Smooth muscle cell of bladder (primary cell): ENCODE measurements at places on chromosomes 11 and 22. TPM values are rescaled to one million over a fixed set of nuclear protein-coding genes. Genes with fewer than 3 reads are reported as not detected.

C1QTNF4 gene
- total RNA-seq, result 0.09 TPM in 1 of 2 replicates, not detected in the other

NRGN gene
- total RNA-seq, result 0.14 TPM in 1 of 2 replicates, not detected in the other

CRACR2B gene
- 0.14 and 0.65 TPM in 2 replicates for total RNA-seq

HSPB2 gene
- 0.14 and 0.18 TPM in 2 replicates for total RNA-seq

HTR3A gene
- not detected in 2 replicates for total RNA-seq

DNAJB13 gene
- not detected in 2 replicates for total RNA-seq

ADM gene
- total RNA-seq, result 177 and 267 TPM in 2 replicates

RFPL1 gene
- total RNA-seq, result not detected in 2 replicates

PLEKHA7 gene
- total RNA-seq, result under 0.01 and 0.18 TPM in 2 replicates

SCN3B gene
- not detected in 2 replicates for total RNA-seq

TNRC6B gene
- total RNA-seq, result 12.1 and 14.4 TPM in 2 replicates

C11orf87 gene
- total RNA-seq, result under 0.01 TPM in 1 of 2 replicates, not detected in the other

CHRM4 gene
- total RNA-seq, result not detected in 2 replicates

KCNA4 gene
- total RNA-seq, result not detected in 2 replicates

AASDHPPT gene
- 38.2 and 42.1 TPM in 2 replicates for total RNA-seq

ACTN3 gene
- 0.14 and 0.18 TPM in 2 replicates for total RNA-seq

FAM83F gene
- total RNA-seq, result under 0.01 and 0.09 TPM in 2 replicates

HMOX1 gene
- 86.8 and 237 TPM in 2 replicates for total RNA-seq

C11orf52 gene
- 0.83 TPM in 1 of 2 replicates, not detected in the other for total RNA-seq

CLDN5 gene
- total RNA-seq, result 0.28 and 2.5 TPM in 2 replicates

FIBIN gene
- 51.4 and 136 TPM in 2 replicates for total RNA-seq

CD3G gene
- total RNA-seq, result not detected in 2 replicates

SMDT1 gene
- 6.9 and 11.8 TPM in 2 replicates for total RNA-seq

ENTHD1 gene
- total RNA-seq, result not detected in 2 replicates

INSC gene
- total RNA-seq, result under 0.01 TPM in 1 of 2 replicates, not detected in the other

ACR gene
- total RNA-seq, result not detected in 2 replicates

TEX12 gene
- 0.14 and 0.28 TPM in 2 replicates for total RNA-seq

ARFIP2 gene
- total RNA-seq, result 59.4 and 60.3 TPM in 2 replicates

RELA gene
- total RNA-seq, result 14.1 and 17.9 TPM in 2 replicates

OR52H1 gene
- 0.43 and 0.65 TPM in 2 replicates for total RNA-seq

MB gene
- total RNA-seq, result not detected in 2 replicates

OR5M11 gene
- total RNA-seq, result not detected in 2 replicates

MYRF gene
- under 0.01 and 0.65 TPM in 2 replicates for total RNA-seq

SYT7 gene
- 0.74 and 1.4 TPM in 2 replicates for total RNA-seq

UBQLN3 gene
- total RNA-seq, result under 0.01 and 0.14 TPM in 2 replicates

TRIM49 gene
- not detected in 2 replicates for total RNA-seq

KRTAP5-8 gene
- not detected in 2 replicates for total RNA-seq

PRSS23 gene
- total RNA-seq, result 150 and 252 TPM in 2 replicates

APIP gene
- total RNA-seq, result 25.9 and 29.4 TPM in 2 replicates

MYBPC3 gene
- not detected in 2 replicates for total RNA-seq

A4GALT gene
- total RNA-seq, result 13.7 and 20.6 TPM in 2 replicates

IFITM1 gene
- 49.6 and 79.5 TPM in 2 replicates for total RNA-seq

IFITM2 gene
- 57.8 and 90.5 TPM in 2 replicates for total RNA-seq

KRTAP5-1 gene
- not detected in 2 replicates for total RNA-seq

DENND6B gene
- 1.6 and 2.1 TPM in 2 replicates for total RNA-seq

OR4A16 gene
- not detected in 2 replicates for total RNA-seq

TPST2 gene
- 13.8 and 26.7 TPM in 2 replicates for total RNA-seq
